Activated CD4-positive, CD25-positive, alpha-beta regulatory T cell treated with anti-CD3 and anti-CD28 coated beads, Interleukin-2, amount 50 U/mL, for 16 hours (primary cell): ENCODE measurements at places on chromosomes 11 and 22.

GRCh38 chr22:18060646-18061620 is 16.9 kb upstream of the PEX26 start:
- no peak for DNase-seq

DNA sequence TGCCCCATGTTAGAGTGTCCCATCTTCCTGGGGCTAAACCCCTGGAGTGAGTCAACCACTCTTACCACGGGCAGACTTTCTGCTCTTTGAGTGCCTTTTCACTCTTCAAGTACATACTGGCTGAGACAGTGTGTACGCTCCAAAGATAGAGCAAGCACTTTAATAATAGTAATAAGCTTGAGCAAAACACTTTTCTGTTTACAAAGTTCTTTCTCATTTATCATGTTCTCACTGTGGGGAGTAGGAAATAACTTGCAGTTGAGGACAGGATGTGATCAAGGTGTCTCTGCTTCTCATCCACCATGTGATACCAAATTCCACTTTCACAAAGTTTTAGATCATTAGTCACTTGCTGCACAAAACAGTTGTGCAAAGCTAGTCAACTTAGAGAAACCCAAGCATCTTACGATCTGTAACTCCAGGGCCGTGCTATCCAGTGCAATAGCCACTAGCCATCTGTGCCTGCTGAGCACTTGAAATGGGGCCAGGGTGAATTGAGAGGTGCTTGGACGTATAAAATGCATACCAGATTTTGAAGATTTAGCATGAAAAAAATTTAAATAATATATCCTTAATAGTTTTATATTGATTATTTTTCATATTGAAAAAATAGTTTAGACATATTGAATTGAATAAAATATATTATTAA is 135.3 kb downstream of the KIF18A start:
- no peak for DNase-seq

GRCh38 chr11:64338716-64339115 is 1.3 kb upstream of the CCDC88B start:
- DNase-seq, result no peak

- DNase-seq, result no peak
Measured at GRCh38 chr11:122197066-122197987, 81.3 kb upstream of the BLID start.

DNA sequence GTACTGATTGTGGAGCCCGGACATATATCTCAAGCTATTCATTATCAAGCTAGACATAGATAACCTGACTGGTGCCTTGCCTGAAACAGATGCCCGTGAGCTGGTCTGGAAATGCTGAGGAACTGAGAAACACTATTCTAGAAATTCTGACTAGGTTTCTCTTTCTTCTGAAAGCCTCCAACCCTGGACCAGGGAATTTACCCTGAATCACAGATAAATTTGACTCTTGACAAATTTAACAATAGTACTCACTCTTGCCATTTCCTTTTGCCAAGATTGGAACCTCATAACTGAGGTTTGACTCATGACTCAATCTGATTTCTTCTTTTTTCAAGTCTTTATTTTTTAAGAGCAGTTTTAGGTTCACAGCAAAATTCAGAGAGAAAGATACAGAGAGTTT is 189.6 kb upstream of the SYN3 start:
- no peak for DNase-seq

GRCh38 chr11:44301564-44302271 is 8.2 kb downstream of the ALX4 start:
- DNase-seq, result no peak

GRCh38 chr11:36724742-36725385 is 126.8 kb upstream of the RAG2 start:
- DNase-seq, result no peak

DNA sequence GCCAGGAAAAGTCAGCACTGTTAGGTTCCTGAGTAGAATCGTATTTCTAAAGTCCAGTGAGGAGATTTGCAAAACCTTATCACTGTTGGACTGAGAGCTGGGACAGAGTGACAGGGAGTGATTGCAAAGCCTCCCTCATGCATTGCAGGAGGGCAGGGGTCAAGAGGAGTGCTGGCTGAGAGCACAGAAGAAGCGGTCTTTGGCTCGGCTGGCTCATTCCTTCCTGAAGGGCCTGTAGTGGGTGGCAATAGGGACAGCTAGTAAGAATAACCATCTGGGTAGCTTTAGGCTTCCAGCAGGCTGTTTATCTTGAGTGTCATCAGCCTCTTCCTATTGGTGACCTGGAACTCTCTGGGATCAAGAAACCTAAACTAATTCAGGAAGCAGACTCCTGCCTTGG is 53.4 kb downstream of the CD44 start:
- DNase-seq, result no peak

DNA sequence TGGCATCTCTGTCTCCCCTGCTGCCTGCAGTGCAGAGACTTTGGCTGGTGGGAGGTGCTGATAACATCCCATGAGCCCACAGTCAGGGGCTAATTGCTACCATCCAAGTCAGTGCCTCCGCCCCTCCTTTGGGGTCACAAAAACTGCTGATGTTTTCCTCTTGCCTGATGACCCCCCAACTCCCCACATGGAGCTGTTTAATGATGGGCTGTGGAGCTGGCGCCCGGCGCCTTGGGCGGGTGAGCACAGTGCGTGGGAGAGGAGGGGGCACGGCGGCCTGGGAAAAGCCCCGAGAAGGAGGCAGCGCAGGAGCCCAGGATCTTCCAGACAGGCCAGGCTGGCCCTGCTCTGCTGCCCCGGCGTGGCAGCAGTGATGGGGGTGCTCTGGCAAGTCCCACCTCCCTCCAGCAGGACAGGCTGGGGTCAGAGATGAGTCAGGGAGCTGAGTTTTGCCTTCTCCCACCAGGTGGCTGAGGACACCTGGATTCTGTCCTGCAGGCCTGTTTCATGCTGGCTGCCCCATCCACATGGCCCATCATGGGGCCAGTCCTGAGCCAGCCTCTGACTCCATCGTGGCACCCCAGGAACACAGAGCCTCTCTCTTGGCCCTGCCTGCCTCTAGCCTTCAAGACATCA is 43.8 kb downstream of the NECTIN1 start:
- DNase-seq, result no peak

- DNase-seq, result no peak
Measured at GRCh38 chr22:32023251-32023827, 19.7 kb upstream of the SLC5A1 start.

- DNase-seq, result no peak
Measured at GRCh38 chr22:36727110-36727509, 23.6 kb upstream of the CACNG2 start.

- DNase-seq, result no peak
Measured at GRCh38 chr11:124394408-124394807, 4.4 kb downstream of the OR8B3 start.

GRCh38 chr11:8292351-8292750 is 28.7 kb upstream of the LMO1 start:
- no peak for DNase-seq

DNA sequence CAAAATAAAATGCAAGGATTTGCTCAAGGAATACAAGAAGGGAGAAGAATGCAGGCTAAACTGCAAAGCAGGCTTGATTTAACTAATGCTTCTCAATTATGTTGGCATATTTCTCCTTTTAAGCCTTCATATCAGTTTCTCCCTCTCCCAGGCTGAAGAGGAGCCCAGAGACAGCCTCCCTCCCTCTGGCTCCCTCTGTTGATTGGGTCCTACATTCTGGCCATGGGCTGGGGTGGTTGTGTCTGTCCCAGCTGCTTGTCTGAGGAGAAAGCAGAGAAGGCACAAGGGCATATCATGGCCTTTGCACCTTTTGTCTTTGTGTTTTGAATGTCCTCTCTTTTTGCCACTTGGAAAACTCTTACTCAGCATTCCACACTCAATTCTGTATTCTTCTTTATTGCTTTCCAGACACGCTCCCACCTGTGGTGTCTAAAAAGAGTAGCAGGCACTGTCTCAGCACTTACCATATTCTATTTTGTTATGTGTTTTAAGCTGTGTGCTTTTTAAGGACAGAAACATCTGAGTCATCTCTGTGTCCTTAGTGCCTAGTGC is 77.4 kb downstream of the INSC start:
- DNase-seq, result no peak

GRCh38 chr11:114163229-114163631 is 103.7 kb downstream of the ZBTB16 start:
- DNase-seq, result no peak

GRCh38 chr11:17244046-17244445 is 32.5 kb upstream of the NUCB2 start:
- DNase-seq, result no peak

GRCh38 chr22:20438678-20439492 is 1.3 kb upstream of the SCARF2 start:
- DNase-seq, result no peak

DNA sequence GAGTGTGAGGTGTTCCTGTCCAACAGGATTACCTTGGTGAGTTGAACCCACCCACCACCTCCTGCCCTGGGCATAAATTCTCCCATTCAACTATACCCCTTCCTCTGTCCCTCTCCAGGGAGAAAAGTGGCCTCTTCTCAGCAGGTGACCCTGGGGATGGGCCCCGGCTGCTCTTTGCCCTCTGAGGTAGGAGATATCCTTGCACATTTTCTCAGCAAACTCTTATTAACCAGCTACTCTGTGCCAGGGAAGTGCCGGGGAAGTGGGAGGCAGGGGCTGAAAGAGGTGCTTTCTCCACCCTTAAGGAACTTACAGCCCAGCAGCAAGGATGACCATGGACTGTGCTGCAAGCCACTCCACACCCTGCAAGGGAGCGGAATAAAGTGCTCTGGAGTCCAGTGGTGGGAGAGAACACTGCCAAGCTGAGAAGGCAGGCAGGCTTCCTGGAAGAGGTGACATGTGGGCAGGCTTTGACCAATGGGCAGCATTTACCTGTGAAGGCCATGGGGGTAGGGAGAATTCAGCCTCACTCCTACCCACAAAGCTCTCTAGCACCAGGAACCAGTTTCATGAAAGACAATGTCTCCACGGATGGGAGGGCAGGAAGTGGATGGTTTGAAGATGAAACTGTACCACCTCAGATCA is 21.9 kb upstream of the OAF start:
- DNase-seq, result no peak

GRCh38 chr22:36395055-36395849 is 7.5 kb upstream of the MYH9 start:
- DNase-seq, result no peak

DNA sequence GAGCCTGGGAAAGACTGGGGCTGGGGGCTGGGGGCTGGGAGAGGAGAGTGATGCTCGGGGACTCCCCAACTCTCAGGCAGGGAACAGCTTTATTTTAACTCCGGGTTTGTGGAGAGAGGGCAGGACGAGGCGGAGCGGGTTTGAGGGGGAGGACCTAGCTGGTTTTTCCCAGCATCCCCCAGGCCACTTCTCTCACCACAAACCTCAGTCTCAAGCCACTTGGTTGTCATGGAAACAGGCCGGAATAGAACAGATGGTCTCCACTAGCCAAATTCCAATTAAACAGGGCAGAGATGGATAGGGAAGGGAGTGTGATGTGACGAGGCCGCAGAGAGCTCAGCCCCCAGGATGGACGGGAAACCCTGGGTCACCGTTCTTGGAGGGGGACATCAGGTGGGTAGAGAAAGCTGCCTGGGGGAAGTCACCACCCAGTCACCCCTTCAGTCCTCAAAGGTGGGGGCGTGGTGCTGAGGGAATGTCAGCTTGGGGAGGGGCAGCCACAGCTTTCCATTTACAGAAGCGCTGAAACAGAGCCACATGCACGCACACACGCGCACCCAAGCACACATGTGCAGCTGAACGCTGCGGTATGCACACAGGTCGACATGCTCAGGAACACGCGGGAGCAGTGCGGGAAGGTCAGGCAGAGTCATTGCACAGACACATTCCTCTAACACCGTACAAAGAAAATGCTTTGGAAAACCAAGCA is 19.2 kb downstream of the NECTIN1 start:
- no peak for DNase-seq

DNA sequence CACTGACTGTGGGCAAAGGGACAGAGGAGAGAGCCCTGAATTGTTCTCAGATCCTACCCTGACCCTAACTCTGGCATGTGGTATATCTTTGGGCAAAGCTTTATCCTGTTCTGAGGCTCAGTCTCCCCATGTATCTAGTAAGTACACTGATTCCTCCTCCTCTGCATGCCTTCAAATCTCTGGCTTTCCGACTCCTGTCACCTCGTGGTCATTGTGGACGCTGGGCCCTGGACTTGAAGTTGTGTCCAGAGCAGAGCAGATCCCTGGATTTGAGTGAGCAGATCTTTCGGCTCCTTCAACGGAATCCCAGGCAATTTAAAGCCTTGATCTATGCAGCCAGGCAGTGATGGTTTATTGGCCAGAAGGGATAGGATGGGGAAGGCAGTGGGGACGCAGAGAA is 3.0 kb downstream of the MOGAT2 start:
- no peak for DNase-seq

- no peak for DNase-seq
Measured at GRCh38 chr22:23285734-23286133, 105.4 kb downstream of the BCR start.

GRCh38 chr11:124900464-124900863 is 2.8 kb upstream of the ROBO4 start:
- no peak for DNase-seq

- no peak for DNase-seq
Measured at GRCh38 chr11:102406099-102406498, 46.5 kb downstream of the TMEM123 start.

GRCh38 chr11:64081745-64082442 is 46.2 kb downstream of the FLRT1 start:
- no peak for DNase-seq

GRCh38 chr11:129352676-129353075 is 23.0 kb upstream of the BARX2 start:
- DNase-seq, result no peak

- no peak for DNase-seq
Measured at GRCh38 chr11:81756864-81757595, 976.6 kb downstream of the FAM181B start.

DNA sequence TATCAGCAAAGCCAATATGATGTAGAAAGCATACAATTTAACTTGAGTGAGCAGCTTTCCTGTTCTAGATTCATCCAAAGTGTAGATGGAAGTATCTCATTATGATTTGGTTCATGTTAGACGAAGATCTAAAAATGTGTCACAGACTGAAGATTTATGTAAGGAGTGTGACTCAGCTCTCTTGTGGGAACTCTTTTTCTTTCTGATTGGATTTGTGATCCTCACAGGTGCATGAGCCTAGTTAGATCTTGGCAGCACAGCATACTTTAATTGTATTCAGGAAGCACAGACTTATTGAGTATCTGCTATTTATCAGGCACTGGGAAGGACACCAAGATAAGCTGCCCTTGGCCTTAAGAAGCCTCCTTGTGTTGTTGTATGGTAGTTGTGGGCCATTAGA is 147.1 kb downstream of the C11orf91 start:
- no peak for DNase-seq

- DNase-seq, result no peak
Measured at GRCh38 chr11:107608809-107609208, 17.9 kb downstream of the ELMOD1 start.

GRCh38 chr11:86888164-86889000 is 66.8 kb downstream of the FZD4 start:
- DNase-seq, result no peak
